ENCODE measurements at places on chromosomes 12 and 14. TPM values are rescaled to one million over a fixed set of nuclear protein-coding genes. Genes with fewer than 3 reads are reported as not detected.
A peak's percentile ranks its signal among the peaks of the same experiment; 100 is the strongest.

GRCh38 chr12:92726850-92727249 is 24.1 kb downstream of the PLEKHG7 start:
- DNase-seq = no peak

DNA sequence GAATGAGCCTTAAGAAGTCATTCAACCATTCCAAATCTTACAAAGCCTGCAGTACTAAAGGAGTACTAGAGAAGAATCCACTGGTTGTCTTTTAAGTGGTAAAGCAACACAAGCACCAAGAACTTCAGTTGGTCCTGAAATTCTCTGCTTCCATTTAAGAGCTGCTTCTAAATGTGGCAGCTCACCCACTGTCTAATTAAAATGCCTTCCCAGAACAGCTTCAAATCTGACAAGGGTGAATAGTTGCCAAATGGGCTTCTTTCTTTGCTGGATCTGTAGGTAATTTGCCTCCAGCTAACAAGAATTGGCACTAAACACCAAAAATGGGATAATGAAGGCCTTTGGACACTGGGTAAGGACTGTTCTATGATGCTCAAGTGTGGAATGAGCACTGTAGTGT is 72.2 kb upstream of the NAP1L1 start:
- no peak for DNase-seq

The KRT79 gene
- not detected for total RNA-seq

- DNase-seq = peak; percentile 72
Observed at GRCh38 chr14:91116913-91117588, 3.2 kb downstream of the DGLUCY start.
